ENCODE measurements at places on chromosomes 2 and 18.

DNA sequence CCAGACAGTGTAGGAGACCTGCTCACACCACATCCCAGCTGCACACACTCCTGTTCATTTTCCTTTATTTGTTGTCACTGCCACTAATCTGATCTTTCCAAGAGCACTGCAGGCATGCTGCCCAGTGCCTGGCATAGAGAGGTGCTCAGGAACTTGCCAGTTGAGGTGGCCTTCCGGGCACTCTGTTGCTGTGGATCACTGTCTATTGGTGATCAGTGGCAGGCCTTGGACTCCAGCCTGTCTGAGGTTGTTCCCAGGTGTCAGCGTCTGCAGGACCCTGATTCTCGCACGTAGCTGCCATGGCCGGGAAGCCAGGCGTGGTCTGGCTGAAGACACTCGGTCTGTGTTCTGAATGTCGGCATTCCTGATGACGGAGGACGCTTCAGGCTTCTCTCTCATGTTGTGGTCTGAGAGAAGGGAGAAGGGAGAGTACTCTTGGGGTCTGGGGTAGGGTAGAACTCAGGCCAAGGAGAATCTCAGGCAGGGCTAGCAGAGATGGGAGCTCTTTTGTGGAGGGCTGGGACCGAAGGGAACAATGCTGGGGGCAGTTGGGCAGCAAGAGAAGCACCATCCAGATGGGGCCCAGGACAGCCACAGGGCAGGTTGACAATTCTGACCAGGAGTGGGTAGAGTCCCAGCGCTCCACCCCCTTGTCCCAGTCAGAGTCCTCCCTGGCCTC is 240.9 kb downstream of the MYCN start:
- no peak for DNase-seq

DNA sequence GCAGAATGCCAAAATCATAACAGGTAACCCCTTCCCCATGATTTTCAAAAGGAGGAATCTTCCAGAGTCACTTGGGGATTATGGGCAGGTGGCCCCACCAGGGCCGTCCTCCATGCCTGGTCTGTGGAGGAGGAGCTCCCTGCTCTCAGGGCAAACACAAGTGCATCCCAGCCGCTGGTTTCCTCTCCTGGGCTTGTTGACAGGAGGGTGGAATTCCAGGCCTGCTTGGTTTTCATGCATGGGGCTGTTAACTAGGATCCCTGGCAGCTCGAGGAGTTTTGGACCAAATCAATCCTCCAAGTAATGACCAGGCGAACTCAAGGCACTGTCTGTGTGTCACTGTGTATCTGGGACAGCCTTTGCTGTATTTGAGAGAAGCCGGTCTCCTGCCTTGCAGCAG is 45.3 kb downstream of the FOSL2 start:
- DNase-seq: no peak

DNA sequence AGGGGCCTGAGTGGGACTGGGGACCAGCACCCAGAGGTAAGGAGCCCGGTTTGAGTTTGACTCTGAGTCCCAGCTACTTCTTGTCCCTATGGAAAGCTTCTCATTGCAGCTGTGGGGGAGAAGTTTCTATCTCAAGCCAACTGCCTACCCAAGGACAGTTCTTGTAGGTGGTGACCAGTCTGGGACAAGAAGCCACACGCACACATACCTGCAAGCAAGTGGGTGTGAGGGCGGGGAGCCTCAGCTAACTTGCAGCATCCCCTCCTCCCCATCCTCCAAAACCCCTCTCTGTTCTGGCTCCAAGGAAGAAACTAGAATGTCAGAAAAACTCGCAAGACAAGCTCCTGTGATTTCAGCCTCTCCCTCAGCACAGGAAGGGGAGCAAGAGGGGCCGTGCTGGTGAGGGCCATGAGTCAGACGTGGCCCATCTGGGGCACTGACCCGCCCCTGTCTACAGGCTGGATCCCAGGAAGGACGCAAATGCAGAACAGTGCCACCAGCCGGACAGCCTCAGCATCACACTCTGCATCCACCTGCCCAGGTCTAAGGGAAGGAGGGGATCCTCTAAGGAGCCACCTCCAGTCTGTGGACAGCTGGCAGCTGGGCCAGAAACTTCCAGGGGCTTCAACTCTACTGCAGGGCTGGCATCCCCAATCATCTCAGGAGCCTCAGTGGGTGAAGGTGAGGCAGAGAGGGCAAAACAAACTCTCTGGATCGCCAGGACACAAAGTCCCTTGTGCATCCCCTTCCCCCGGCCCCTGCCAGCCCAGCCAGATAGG is 103.4 kb downstream of the TNS1 start:
- no peak for DNase-seq

DNA sequence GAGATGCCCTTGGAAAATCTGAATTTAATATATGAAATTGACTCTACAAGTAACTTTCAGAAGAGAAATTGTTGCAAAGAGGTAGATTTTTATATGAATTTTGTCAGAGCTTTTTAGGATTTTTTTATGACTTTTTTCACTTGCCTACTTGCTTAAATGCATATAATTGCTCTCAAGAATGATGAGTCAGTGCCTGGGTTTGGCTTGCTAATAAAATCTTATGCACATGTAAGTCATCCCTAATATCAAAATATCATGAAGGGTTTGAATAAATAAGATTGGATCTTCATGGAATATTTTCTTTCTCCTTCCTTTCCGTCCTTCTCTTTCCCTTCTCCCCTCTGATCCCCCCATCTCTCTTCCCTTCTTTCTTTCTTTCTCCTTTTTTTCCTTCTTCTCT is 354.1 kb downstream of the TXNL1 start:
- DNase-seq: no peak
